ENCODE measurements at places on chromosomes 16 and 17. TPM values are rescaled to one million over a fixed set of nuclear protein-coding genes. Genes with fewer than 3 reads are reported as not detected.

Gene TBC1D3C
- not detected for total RNA-seq

Gene CCDC57
- 10.0 TPM for total RNA-seq

DNA sequence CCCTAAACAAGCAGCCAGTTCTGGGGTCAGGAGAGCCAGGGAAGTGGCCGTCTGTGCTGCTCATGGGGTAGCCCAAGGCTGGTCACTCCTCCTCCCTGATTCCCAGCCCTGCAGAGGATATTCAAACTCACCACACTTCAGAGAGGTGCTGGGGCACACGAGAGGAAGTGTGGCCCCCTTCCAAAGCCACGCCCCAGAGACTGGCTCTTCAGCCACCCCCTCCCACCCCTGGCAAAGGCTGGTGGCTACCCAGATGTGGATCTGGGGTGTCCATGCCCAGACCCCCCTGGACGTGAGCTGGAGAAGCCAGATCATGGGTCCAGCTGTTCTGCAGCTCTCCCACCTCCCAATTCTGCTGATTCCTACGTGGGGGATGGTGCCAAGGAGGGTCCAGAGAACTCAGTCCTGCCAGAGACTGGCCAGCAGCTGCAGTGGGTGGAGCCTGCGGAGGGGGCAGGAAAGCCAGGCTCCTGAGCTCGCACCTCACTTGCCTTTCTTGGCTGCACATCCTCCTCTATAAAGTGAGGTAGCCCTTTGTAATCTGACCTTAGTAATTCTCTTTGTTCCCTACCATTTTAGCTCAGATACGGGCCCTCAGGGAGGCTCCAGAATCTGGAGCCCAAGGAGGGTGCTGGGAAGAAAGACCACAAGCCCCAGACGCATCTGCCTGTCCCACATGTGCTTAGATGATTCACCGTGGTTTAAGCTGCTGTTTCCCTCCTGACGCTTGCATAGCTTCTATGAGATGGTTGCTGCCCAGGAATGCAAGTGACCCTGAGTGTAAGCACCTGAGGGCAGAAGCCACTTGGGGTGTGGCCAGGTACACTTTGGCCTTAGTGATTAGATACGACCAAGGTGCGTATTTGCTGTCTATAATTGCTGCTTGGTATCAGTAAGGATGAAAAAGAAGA is 15.3 kb downstream of the SDK2 start:
- peaks cover 3% of the 10 kb centered on the region for H3K4me1 ChIP-seq
- no peak overlapping the region for H3K27ac ChIP-seq
- DNase-seq, result peak; percentile 32

- no peak for DNase-seq
- no peaks in the 10 kb centered on the region for H3K36me3 ChIP-seq
- H3K27me3 ChIP-seq, result no peaks in the 10 kb centered on the region
- no peak overlapping the region for H3K4me3 ChIP-seq
- H3K27ac ChIP-seq, result peak overlapping the region; percentile 28
These were observed 107.1 kb downstream of the USP22 start for GRCh38 chr17:20935740-20936139.

GRCh38 chr16:4752351-4753100 is 14.4 kb downstream of the ZNF500 start:
- H3K4me1 ChIP-seq, result no peaks in the 10 kb centered on the region
- no peak overlapping the region for H3K4me3 ChIP-seq
- no peak overlapping the region for H3K27ac ChIP-seq

DNA sequence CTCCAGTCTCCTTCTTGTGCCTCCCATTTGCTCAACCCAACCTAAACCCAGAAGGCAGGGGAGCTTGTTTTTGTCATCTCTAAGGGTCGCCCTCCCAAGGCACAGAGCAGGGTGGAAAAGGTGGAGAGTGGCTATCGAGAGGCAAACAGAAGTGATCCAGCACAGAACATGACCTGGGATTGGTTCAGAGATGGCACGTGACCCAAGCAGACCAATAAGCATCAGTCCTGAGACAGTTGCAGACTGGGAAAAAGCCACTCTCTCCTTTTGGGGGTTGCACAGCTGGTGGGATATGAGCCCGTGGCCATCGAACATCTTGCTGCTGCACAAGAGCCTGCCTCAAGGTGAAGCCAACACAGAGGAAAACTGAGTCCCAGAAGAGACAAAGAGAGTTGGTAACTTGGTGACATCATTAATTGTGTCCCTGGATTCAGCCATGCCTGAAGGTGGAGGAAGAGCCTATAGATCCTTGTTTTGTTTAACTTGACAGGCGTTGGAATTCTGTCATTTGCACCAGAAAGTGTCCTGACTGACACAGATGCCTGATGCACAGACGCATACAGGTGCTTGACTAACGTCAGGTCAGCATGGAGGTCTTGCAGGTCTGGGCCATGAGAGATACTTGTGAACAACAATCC is 28.2 kb upstream of the CSNK2A2 start:
- no peaks in the 10 kb centered on the region for H3K27me3 ChIP-seq
- DNase-seq, result no peak
- H3K36me3 ChIP-seq, result no peaks in the 10 kb centered on the region
- H3K4me3 ChIP-seq, result no peak overlapping the region

Data from hepatocyte (in vitro differentiated cells).